ENCODE measurements at places on chromosomes 11 and 22. TPM values are rescaled to one million over a fixed set of nuclear protein-coding genes. Genes with fewer than 3 reads are reported as not detected.
A peak's percentile ranks its signal among the peaks of the same experiment; 100 is the strongest.

The ZNF70 gene
- 2.0 TPM for total RNA-seq

The TREH gene
- total RNA-seq, result not detected

The FAM111B gene
- 95.8 TPM for total RNA-seq

The KDM4E gene
- not detected for total RNA-seq

The DEFB131B gene
- total RNA-seq, result not detected

DNA sequence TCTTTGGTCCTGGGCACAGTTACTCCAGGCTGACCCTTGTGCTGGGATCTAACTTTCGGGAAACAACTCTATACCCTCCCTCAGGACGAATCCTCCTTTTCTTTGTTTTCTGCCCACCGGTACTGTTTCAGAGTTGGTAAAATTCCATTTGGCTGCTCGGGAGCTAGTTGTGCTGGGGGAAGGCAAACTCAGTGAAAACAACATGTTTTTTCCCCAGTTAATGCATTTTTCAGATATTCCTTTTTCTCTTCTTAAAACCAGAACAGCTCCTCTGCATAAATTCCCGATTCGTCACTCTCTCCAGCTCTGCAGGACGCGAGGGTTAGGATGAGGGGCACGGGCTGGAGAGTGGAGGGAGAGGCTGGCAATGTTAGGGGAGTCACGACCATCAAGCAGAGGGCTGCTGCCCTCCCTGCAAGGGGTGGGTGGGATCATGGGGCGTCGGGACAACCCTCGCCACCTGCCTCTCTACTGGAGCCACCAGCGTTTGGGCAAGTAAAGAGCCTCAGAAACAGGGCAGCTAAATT lies 31.3 kb downstream of the LRRC10B start:
- no peak for DNase-seq

DNA sequence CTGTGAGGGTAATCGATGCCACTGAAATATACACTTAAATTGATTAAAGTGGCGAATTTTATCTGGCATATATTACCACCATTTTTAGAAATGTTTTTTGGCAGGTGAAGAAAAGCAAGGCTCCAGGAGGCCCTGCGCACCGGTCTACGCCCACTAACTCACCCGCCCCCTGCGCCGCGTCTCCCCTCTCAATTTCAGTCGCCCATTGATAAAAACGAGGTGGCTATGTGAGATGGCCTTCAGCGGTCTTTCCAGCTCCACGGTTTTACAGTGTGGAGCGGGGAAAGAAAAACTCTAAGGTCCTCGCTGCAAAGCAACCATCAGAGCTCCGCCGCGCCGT lies 602 bp upstream of the AQP11 start:
- no peak for DNase-seq

- peak; percentile 92 for DNase-seq
These were observed at the start of gene PIK3IP1 for GRCh38 chr22:31292236-31292989. Gene PIK3IP1 (minus strand): TSS chr22:31292488. CDS start chr22:31292344, 144 bp downstream.

- DNase-seq, result no peak
These were observed 156.8 kb upstream of the BDNF start for GRCh38 chr11:27857014-27857413.

DNA sequence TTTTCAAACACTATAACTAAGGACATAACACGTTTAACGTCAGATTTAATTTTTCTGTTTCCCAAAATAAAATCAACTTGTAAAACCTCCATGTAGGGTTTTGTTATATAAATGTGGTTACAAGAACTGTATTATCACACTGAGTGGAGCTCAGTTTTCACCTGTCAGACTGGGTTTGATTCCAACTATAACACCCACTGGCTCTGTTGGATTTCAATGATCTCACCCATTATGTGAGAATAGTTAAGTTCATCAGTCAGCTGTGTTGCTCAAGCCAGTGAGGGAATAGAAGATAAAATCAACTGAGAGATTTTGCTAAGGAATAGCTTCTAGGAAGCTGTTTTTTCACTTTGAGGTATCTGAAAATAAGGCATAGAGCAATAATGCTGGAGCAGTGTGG lies 5.1 kb upstream of the OR52R1 start:
- DNase-seq, result no peak

DNA sequence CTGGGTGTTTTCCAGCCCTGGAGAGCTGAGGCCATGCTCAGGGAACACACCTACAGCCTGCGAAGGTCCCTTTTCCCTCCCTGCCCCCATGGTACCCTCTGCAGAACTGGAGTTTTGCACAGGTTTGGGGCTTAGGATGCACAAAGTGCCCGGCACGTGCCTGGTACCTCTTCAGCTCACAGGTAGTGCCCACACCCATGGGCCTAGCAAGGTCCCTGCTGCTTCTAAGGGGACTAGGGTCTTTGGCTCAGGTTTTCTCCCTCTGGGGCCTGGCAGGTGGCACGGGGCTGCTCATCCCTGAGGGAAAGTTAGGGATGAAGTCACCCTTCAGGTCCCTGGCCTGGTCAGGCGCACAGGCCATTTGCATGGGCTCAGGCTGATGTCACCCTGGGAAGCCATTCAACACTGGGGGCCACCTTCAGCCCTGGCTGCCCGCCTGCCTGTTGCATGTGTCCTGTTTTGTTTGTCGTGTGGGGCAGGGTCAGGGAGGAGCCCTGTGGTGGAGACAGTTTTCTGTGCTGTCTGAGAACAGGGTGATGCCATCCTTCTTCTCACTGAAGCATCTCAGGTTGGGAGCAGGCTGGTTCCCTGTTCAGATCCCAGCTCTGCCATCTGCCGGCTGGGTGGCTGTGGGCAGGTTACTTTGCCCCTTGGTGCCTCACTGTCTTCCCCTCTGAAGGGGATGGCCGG lies 68.3 kb upstream of the CRYBB3 start:
- no peak for DNase-seq

DNA sequence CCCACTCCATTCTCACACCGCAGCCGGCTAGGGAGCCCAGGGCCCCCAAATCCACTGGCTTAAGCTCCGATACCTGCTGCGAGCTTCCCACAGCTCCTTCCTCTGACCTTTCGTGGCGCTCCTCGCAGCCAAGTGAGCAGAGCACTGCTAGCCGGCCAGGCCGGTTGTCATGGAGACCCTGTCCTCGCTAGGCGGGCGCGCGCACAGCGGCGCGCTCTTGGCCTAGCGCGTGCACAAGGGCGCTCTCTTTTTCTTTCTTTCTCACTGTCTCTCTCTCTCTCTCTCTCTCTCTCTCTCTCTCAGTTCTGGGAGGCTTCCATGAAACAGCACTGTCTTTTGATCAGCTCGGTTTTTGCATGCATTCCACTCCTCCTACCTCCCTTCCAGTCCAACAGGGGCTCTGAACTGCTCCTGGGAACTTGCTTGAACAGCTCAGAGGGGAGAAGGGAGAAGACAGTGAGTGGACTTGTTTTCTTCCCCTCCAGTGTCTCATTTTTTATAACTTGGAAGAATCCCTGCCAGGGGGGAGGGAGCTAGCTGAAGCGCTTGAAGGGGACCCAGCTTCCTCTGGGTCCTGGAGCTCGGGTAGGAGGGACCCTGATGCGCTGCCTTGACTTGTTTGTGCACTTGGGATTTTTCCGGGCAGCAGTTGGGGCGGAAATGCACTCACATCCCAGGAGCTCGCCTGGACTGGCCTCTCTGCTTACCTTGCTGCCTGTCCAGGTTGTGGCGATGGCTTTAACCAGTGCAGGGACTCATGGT lies 100.3 kb upstream of the AKIP1 start:
- DNase-seq, result no peak

GRCh38 chr22:31284281-31285155 lies 7.8 kb downstream of the PIK3IP1 start:
- DNase-seq, result no peak

- DNase-seq, result peak; percentile 58
These were observed 22.3 kb upstream of the MICAL2 start for GRCh38 chr11:12088047-12088481.

DNA sequence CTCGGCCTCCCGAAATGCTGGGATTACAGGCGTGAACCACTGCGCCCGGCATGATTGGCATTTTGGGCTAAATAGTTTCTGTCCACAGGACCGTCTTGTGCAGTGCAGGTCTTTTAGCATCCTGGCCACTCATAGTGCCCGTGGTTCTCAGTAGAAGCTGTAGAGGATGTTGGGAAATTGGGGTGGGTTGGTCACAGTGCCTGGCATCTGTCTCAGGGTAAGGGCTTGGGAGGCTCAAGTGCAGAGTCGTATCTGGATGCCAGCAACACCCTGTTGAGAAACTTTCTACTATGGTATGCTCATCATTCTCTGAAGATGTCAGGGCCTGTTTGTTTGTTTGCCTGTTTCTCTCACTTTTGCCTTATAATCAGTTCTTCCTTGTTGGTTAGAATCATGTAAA lies 21.9 kb downstream of the UBE2L3 start:
- no peak for DNase-seq

DNA sequence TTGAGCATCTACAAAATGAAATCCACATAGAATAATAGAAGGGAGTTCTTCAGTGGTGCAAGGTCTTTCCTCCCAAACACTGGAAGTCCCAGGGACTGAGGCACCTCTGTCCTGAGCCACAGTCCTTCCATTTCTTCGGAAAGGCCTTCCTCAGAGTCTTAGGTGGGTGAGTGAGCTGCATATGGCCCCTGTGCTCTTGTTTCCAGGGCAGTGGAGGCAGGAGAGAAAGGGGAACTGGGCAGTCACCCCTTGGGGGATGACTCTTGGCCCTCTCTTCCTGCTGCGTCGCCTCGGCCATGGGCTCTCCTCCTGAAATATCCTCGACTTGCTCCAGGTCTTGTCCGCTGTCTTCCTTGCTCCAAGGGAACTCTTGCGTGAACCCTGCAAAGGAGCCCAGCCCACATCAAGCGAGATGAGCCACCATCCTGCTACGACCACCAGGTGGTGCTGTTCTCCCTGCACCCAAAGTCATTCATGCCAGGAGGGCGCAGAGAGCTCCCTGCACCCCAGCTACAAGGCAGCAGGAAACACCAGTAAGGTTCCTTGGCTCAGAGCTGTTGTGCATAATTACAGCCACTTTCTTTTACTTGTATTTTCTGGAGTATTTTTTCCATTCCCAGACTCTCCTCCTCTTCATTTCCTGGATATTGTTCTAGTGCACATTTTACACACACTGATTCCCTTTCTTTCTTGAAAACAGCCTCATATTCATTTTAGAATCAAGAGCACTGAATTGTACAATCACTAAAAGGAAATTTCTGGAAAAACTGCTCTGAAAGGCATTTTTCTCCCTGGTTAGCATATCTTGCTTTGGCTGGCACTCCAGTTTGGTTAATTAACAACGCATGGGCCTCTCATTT lies 397.8 kb downstream of the OPCML start:
- DNase-seq, result peak; percentile 51

Data from activated CD4-positive, alpha-beta T cell treated with anti-CD3 and anti-CD28 coated beads, Interleukin-2, amount 10 ng/mL, durations not matched to agents 7 days and 5 days (primary cell).